ENCODE measurements at places on chromosomes 3 and 15.

DNA sequence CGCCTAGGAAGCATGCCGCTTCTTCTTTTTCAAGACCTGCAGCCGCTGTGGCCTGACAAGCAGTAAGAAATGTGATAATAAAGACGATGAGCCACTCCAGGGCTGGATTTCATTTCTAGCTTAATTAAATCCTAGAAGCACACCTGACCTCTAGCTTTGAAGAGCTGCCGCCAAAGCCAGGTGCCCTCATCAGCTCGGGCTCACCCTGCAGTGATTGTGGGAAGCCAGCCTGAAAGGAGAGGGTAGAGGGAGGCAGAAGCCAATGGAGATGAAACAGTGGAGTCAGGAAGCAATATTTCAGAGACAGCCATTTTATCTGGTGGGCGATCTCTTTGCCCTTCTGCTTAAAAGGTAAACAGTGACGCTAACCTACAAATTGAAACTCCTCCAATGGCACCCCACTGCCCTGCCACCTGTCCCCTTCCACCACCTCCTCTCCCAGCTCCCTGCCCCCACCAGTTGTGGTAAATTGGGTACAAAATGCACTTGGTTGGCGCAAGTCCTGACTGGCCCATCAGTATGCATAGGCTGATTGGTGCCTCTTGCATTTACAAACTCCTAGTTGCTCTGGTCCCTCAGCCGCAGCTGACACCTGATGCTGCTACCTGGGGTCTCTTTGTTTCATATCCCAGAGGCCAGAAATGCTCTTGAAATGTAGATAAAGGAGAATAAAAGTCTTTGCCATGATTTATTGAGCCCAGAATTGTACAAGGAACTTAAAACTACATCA is 385.3 kb downstream of the PDCD6IP start:
- DNase-seq = no peak

- peak; percentile 30 for DNase-seq
Measured at GRCh38 chr15:74432968-74433591, 678 bp downstream of the SEMA7A start.

- DNase-seq = no peak
Measured at GRCh38 chr3:128425142-128425845, 41.4 kb downstream of the DNAJB8 start.

GRCh38 chr15:58551084-58551763 is 119.4 kb downstream of the LIPC start:
- no peak for DNase-seq

DNA sequence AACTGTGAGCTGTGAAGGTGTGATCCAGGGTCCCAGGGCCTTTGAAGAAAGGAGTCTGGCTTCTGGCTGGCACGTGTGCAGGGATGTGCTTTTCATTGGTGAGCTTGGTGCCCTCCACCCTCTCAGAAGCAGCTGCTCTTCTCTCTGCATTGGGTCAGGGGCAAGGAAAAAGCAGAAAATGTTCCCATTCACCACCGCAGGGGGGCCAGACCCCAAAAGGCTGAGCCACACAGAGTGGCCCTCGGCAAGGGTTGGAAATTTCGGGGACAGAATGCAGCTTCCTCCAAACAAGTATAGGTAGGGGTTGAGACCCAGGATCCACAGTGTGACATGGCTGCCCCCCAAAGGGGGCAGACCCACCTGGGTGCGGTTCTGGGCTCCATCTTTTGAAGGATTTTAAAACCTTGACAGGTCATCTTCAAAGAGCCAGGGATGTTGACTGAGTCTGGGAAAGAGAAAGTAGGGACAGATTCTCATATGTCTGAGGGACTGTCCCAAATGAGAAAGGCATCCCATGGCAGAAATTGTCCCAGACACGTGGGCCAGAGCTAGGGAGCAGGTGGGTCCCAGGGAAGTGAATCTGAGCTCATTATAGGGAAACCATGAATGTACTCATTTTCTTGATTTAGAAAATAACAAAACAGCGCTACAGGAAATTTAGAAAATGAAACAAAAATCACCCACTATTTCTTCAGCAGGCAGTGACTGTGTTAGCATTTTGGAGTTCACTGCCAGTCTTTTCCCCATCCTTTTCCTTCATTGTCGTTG is 2.7 kb downstream of the CSK start:
- DNase-seq = no peak

DNA sequence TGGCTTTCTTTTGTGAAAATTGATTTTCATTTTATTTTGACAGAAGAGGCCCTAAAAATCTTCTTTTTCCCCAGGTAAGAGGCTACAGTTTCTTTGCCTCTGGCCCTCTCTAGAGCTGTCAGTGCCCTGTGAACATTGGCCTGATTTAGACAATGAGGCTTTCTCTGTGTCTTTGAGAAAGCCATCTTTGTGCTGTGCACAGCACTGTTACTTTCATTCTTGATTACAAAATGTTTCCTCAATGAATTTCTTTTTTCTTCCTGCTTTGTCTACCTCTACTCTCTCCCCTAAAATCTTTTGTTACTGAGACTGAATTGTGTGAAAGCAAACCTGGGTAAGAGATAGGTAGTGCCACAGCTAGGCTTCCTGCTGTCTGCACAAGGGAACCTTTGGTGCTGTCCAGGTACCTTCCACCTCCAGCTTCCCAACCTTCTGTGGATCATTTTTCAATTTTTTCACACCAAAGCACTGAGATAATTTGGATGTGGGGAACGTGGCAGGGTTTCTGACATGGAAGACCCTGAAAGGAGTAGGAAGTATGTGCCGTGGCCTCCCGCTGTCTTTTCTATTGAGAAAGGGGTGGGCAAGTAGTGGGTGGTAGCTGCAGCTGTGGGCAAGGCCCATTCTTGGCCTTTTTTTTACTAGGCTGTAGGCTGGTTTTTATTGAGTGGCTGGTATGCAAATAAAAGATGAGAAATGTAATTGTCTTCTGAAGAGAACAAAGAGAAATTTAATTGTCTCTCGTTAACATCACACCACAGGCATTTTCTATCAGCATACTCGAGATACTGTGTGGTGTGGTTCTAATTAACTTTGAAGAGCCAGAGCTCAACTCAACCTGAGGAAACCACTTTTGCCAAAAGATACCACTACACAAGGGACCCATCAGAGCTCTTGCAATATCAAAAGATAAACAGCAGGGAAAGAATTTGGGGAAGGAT is 21.0 kb downstream of the RAB8B start:
- peak; percentile 19 for DNase-seq

DNA sequence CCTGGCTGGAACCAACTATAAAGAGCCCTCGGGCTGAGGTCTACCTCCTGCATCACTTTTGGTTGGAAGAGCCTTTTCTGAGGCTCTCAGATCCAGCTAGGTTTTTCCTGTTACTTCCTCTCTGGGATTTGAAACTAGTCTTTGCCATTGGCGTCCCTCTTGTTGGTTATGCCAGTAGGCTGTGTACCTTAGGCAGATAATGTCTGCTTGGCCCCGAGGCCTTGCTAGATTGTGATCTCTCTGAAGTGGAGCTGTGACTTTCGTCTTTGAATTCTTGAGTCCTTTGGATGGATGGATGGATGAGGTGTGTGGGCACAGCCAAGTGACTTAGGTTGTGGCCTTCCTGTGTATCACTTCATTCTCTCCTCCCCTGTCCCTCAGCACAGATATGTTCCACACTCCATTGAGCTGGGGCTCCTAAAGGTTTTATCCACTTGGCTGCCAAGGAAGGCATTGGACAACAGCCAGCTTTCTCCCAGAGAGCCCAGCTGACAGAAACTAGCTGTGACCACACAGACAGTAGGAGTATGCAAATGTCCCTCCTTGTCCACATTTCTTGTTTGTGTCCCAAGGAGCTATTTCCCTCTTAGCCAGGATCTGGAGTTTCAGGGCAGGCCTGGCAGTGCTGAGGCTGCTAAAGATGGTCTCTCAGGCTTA is 7.9 kb upstream of the DNAJC17 start:
- no peak for DNase-seq

DNA sequence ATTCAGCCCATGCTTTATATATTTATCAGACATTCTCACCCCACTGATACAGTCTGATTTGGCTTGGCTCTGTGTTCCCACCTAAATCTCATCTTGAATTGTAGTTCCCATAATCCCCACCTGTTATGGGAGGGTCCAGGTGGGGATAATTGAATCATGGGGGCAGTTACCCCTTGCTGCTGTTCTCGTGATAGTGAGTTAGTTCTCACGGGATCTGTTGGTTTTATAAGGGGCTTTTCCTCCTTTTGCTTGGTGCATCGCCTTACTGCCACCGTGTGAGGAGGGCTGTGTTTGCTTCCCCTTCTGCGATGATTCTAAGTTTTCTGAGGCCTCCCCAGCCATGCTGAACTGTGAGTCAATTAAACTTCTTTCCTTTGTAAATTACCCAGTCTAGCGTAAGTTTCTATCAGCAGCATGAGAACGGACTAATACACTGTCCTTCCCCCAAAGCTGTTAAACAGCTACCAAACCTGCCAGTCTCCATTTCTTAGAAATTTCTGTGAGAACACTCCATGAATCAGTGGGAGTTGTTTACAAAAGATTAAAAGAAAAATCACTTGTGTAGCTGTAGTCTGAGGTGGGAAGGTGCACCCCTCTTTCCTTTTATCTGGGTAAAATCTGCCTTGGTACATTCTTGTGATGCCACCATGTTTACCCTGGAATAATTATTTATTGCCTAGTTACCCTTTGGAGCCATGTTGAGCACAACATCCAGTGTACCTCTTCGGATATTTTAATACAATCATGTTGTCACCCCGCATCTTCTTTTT is 160.5 kb downstream of the THSD4 start:
- DNase-seq = no peak

Data from AG10803 (cell line).